ENCODE measurements at places on chromosomes 4 and X. TPM values are rescaled to one million over a fixed set of nuclear protein-coding genes. Genes with fewer than 3 reads are reported as not detected.

MGAT4D gene
- not detected for total RNA-seq

DNA sequence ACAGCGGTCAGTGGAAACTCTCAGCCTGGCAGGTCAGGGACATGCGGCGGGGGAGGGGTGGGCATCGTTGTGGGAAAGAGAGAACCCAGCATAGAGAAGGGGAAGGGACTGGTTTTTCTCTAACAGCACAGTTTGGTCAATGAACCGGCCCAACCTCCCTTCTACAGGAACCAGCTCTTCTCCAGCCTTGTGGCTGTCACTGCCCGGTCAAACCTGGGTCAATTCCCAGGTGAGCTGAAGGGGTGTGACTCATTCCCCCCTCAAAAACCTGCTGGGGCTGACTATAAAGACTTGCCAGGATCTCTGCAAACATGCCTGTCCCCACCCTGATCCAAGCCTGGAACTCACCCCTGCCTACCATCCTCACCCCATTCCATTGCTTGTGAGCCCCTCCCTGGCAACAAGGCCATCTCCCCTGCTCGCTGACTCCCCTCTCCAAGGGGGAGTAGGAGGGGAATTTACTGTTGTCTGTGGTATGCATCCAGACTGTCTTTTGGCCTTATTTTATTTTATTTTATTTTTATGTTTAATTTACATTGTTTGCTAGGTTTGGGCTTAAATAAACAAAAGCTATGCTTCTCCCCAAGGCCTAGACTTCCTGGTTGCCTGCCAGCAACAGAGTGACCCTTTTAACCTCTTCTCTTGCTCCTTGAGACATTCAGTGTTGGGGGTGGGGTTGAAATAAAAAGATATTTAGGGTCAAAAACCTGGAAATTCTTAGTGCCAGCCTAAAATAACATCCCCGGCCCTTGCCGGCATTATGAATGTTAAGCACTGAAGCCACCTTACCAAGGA is 49.6 kb downstream of the TSC22D3 start:
- DNase-seq: no peak

GRCh38 chr4:123090886-123091285 is 168.5 kb upstream of the NUDT6 start:
- DNase-seq: no peak

DNA sequence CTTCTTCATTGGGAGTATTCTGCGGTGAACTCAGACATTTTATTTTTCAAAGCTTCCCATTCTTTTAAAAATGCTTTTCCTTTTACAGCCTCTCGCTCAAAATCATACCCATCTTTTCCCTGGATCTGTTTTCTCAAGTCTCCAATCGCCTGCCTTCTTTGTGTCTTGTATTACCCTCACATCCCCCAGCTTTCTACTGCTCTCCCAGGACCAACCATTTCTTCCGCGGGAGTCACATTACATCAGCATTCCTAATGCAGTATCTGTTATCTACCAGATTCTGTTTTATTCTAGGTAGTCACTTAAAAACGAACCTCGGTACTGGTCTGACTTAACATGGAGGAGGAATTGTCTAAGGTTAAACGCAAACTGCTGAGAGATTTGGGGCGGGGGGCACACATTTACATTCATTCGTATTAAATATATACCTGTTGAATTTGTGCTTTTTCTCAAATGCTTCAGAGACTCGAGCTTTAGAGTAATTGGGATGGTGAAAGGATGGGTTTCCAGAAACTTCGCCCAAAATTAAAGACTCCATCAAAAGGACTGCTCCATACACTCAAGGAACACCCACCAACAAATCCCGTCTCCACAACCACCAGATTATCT is 493 bp upstream of the UCHL1 start:
- DNase-seq: no peak

- DNase-seq: no peak
Observed at GRCh38 chr4:160319868-160320260, 1217.0 kb downstream of the RAPGEF2 start.

GYPA gene
- total RNA-seq: not detected

DNA sequence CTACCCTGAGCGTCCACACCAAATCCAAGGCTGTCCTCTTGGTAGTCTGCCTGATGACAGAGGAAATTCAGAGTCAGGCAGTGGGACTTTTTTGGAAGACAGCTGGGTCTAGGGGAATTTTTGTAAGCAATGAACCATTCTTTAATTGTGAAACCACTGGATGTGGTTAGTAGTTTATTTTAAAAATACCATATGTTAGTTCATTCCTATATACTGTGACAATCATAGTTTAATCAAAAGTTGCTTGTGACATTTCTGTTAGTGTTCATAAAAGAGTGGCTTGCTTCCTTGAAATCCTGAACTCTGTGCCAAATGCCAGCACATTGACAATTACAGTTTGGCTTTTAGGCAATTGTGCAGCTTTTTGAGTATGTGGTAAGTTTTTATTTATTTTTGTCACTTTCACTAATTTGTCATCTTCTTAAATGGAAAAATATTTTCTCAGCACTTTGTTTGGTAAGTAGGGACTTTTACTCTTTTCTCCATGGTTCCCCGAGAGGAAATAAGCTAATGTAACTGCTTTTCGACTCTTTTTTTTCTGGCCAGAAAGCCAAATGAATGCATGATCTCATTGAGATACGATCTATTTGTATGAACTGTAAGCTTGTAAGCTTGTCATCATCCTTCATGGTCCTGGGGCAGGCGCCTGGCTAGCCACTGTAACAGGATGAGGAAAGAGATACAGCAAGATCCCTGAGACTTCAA is 72.6 kb upstream of the SLC4A4 start:
- DNase-seq: no peak

CTBP1 gene
- total RNA-seq: 110 TPM

SUPT20HL1 gene
- total RNA-seq: not detected

SULT1E1 gene
- total RNA-seq: not detected

GRCh38 chr4:129371926-129372325 is 276.0 kb downstream of the C4orf33 start:
- no peak for DNase-seq

- DNase-seq: no peak
Observed at GRCh38 chr4:52984462-52984881, 122.4 kb downstream of the RASL11B start.

GRCh38 chrX:5586726-5587125 is 641.9 kb downstream of the NLGN4X start:
- DNase-seq: no peak

- DNase-seq: no peak
Observed at GRCh38 chr4:140704964-140705363, 51.2 kb downstream of the TBC1D9 start.

LRP2BP gene
- 0.50 TPM for total RNA-seq

- no peak for DNase-seq
Observed at GRCh38 chr4:26204911-26205370, 115.9 kb upstream of the RBPJ start.

- no peak for DNase-seq
Observed at GRCh38 chr4:38298868-38299713, 338.9 kb downstream of the PTTG2 start.

HHIP gene
- total RNA-seq: 0.13 TPM

DNA sequence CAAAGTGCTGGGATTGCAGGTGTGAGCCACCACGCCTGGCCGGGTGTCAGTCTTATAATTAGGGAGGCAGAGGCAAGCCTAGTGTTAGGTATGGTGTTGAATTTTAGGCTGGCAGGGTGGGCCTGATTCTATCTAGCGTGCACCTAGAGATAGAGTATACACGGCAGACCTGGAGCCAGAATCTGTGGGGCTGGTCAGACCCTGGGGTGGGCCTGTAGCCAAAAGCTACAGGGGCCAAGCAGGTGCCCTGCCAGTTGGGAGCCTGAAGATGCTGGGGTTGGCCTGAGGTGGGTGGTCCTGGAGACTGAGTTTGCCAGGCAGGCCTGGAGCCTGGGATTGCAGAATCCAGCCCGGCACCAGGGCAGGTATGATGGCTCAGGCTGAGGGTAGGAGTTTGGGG is 1580.3 kb downstream of the ARAP2 start:
- no peak for DNase-seq

DNA sequence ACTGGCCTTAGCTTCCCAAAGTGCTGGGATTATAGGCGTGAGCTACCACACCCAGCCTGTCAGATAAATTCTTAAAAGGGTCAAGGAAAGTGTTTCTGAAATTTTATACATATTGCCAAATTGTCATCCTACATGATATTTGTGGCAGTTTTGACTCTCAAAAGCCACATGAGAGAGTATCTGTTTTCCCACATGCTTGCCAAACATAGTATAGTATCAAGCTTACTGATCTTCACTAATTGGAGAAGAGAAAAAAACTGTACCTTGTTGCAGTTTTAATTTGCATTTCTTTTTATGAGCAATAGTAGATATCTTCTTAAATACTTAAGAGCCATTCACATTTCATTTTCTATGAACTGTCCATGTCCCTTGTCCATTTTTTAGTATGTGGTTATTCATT is 83.6 kb downstream of the TET2 start:
- DNase-seq: no peak

- no peak for DNase-seq
Observed at GRCh38 chr4:113447769-113448168, 313.8 kb downstream of the CAMK2D start.

MAGEA12 gene
- total RNA-seq: not detected

RBMXL3 gene
- total RNA-seq: not detected

GRCh38 chrX:135596495-135596894 is 76.0 kb downstream of the INTS6L start:
- no peak for DNase-seq

- DNase-seq: no peak
Observed at GRCh38 chr4:163568843-163569242, 74.4 kb downstream of the TMA16 start.

DNA sequence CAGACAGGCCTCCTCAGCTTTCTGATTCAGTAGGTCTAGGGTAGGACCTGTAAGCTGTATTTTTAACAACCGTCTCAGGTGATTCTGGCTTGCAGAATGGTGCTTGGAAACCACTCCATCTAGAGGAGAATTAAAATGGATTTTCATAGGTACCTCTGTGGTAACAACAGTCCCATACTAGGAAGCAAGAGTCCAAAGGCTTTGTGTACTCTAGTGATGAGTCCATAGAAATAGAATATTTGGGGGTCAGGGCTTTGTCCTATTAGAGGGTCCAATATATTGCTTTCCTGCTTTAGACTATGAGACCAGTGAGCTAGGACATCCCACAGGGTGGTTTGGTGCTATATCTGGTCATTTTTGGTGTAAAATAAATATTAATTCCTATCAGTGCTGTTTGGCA is 242.0 kb downstream of the SCFD2 start:
- DNase-seq: no peak

SMR3B gene
- not detected for total RNA-seq

GRCh38 chr4:130210864-130211263 is 1114.9 kb downstream of the C4orf33 start:
- DNase-seq: no peak

HCFC1 gene
- total RNA-seq: 50.7 TPM

DNA sequence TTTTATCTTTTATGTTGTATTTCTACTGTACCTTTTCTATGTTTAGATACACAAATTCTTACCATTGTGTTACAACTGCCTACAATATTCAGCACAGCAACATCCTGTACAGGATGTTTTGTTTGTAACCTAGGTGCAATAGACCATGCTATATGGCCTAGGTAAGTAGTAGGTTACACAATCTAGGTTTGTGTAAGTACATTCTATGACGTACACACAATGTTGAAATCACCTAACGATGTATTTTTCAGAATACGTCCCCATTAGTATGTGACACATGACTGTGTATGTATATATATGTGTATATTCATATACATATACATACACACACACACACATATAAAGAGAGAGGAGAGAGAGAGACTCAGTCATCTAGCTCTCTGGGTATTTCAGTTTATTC is 103.5 kb downstream of the CLNK start:
- DNase-seq: no peak

PCDH11X gene
- 0.33 TPM for total RNA-seq
